ENCODE measurements at places on chromosomes 1 and 21.

- no peak for DNase-seq
Observed at GRCh38 chr1:32255072-32256071, 4.3 kb downstream of the LCK start.

DNA sequence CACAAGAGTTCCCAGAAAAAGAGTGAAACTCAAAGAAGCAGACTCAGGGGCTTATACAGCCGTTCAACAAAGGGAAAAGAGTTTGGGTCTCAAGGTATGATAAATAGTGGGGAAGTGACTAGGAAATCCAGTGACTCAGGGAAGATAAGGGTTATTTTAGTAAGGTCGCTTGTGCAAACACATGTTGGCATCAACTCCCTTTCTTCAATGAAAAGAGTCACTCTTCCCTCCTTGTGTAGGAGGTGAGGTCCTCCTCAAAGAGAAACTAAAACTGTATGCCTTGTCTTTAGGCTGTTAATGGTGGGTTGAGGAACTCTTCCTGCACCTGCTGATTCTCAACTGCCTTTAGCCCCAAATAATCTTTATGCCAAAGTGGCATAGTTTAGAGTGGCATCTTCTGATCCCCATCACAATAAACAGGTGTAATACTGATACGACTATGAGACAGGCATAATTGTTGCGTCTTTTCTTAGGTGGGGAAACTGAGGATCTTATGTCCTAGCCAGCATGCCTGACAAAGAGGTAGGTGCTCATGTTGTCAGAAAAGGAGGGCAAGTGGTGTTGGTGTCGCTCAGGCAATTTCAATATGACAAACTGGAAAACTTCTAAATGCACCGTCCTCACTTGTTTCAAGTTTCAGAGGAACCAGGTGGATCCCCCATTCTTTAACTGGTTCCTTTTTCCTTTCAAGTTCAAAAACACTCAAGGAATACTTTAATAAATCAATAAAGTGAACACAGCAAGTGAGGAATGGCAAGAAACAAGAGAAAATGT, 294.1 kb upstream of the RUNX1 start:
- no peak for DNase-seq

DNA sequence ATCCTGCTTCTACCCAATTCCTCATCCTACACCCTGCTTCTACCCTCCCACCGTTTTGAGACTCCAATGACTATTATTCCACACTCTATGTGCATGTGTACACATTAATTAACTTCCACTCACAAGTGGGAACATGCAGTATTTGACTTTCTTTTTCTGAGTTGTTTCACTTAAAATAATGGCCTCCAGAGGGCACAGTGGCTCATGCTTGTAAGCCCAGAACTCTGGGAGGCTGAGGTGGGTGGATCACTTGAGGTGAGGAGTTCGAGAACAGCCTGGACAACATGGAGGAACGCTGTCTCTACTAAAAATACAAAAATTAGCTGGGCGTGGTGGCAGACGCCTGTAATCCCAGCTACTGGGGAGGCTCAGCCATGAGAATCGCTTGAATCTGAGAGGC, 464.8 kb downstream of the PTBP2 start:
- no peak for DNase-seq

- no peak for DNase-seq
Observed at GRCh38 chr1:1626207-1627141, 5.5 kb upstream of the MMP23B start.

GRCh38 chr21:26124421-26124833, 46.1 kb downstream of the APP start:
- peak; percentile 87 for DNase-seq

DNA sequence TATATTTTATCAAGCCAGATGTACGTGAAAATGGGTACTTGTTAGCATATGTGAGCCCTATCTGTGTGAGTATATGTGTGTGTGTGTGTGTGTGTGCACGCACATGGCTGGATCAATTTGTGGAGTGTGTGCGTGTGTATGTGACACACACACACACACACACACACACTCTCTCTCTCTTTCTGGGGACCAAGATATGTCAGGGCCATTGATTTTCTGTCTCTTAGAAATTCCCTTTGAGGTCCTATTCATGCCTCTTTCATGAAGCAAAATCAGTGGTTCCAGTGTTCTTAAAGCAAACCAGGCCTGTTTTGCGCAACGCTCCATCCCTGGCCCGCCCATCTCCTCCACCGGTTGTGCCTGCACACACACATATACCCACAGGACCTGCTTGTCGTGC, 90.0 kb downstream of the EPHB2 start:
- DNase-seq: no peak

GRCh38 chr21:42332557-42333317, 17.5 kb upstream of the TFF3 start:
- no peak for DNase-seq

- no peak for DNase-seq
Observed at GRCh38 chr21:42413093-42413492, 9.4 kb downstream of the UBASH3A start.

GRCh38 chr1:213987927-213988506, at the start of gene PROX1:
TSS of gene PROX1 (plus strand) at chr1:213987973. CDS start at chr1:213996536, 8,563 bp downstream.
- peak; percentile 58 for DNase-seq

DNA sequence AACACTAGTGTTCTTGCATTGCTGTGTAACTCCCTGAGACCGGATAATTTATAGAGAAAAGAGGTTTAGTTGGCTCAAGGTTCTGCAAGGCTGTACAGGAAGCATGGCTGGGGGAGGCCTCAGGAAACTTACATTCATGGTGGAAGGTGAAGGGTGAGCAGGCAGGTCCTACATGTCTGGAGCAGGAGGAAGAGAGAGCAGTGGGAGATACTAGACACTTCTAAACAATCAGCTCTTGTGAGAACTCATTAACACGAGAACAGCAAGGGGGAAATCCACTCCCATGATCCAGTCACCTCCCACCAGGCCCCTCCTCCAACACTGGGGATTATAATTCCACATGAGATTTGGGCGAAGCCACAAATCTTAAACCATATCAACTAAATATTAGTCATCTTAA, 30.1 kb downstream of the RNF2 start:
- no peak for DNase-seq

GRCh38 chr1:3356827-3357460, 97.5 kb upstream of the ARHGEF16 start:
- no peak for DNase-seq

GRCh38 chr1:21028520-21029145, 148.1 kb downstream of the EIF4G3 start:
- DNase-seq: no peak

GRCh38 chr1:62962014-62962812, 178.3 kb downstream of the ATG4C start:
- no peak for DNase-seq

DNA sequence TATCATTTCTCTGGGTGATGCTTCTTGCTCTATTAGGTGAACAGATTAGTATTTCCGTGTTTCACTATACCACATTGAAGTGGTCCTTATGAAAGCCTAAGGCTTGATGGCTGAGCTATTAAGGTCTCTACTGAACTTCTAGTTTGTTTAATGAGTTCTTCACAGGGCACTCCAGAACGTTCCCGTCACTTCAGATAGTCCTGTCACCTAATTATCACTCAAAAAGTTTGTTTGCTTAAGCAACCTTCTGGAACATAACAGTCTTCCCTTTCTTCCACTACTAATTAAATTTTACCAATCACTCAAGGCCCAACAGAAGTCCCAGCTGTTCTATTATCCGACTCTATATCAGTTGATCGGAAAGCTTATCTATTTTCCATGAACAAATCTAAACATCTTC, 104.6 kb upstream of the ZC3H11B start:
- no peak for DNase-seq

Measured in trophoblast cell (in vitro differentiated cells and primary cell).